NCI-H748 treated with DMSO at 0.1 percent for 48 hours (cell line): ENCODE measurements at places on chromosomes 2 and 18.

GRCh38 chr2:235312571-235312970 is 181.3 kb upstream of the AGAP1 start:
- no peak for DNase-seq

DNA sequence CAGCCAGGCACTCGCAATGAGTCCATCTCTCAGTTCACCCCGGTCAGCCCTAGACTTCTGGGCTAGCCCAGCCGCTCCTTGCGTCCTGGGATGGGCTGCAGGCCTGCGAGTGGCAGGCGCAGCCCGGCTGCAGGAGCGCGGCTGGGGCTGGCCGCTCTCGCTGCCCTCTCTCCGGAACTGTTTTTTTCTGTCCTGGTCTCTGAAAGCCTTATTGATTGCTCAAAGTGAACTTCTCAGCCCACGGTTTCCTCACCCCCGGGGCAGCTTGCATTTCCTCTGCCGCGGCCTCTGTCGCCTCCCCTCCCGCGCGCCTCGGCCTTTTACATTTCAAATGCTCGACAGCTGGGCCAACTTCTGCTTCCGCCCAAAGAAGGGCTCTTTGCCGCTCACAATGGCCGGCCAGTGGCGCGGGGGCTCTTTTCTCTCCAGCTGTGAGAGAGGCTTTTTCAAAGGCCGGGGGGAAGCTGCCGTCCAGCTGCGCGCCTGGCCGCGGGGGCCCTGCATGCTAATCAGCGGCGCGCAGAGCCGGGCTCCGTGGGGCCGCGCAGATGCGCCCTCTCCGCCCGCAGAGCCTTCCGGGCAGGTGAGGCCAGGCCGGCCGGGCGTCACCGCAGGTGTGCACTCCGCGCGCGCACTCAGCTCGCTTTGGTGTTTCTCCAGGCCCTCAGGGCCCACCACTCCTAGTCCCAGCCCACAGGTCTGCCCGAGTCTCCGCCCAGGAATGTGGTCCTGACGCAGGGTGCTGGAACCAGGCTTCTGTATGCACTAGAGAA is 513.8 kb downstream of the RNF144A start:
- no peak for DNase-seq

GRCh38 chr2:117330641-117331040 is 483.9 kb upstream of the DDX18 start:
- no peak for DNase-seq

DNA sequence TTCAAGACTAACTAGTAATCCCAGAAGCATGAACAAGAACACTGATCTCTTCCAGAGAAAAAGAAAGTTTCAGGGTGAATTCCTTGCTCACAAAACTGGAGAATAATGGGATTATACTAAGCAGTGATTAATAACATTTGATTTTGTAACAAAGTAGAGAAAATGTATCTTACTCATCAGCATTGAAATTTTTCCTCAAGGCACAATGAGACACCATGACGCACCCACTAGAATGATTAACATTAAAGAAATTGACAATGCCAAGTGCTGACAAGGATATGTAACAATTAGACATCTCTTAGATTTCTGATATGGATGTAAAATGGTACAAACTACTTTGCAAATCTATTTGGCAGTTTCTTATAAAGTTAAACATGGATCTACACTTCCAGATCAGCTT is 101.1 kb upstream of the EPHA4 start:
- no peak for DNase-seq

- no peak for DNase-seq
Measured at GRCh38 chr2:238891457-238892203, 43.7 kb downstream of the TWIST2 start.

DNA sequence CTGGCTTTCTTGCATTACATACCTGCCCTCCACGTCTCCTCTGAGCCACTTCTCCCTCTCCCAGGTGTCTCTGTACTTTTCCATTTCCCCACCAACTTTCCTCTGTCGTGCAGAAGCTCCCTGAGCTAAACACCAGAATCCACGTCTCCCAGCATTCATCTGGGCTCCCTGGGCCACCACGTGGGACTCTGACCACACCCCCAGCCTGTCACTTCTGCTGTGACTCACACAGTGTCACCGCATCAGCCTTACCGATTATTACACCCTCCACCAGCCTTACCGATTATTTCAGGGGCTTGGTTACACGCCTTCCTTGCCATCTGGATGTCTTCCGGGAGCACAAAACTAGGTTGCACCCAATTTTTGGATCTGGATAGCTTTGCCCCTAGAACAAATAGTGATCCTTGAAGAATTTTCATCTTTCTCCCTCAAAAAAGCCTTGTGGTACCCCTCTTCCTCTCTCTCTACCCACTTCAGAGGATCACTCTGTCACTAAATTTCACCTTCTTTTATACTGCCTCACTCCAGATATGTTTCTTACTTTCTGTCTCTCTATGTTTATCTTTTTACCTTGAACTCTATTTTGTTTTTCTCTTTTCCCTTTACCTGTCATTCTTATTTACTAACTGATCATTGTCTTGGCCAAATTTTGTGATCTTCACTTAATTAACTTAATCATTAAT is 136.9 kb upstream of the CAB39 start:
- no peak for DNase-seq

DNA sequence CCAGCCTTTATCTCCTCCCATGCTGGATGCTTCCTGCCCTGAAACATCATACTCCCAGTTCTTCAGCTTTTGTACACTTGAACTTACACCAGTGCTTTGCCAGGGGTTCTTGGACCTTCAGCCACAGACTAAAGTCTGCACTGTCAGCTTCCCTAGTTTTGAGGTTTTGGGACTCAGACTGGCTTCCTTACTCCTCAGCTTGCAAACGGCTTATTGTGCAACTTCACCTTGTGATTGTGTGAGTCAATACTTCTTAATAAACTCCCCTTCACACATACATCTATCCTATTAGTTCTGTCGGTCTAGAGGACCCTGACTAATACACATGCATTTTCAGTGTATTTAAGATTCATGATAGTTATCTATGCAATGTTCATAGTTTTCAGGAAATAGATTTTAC is 35.8 kb upstream of the ZNF804A start:
- no peak for DNase-seq

- DNase-seq: no peak
Measured at GRCh38 chr2:55620123-55620779, 2.8 kb upstream of the PPP4R3B start.

GRCh38 chr2:98453531-98453930 is 8.9 kb downstream of the INPP4A start:
- no peak for DNase-seq

GRCh38 chr2:2879781-2880180 is 497.8 kb downstream of the EIPR1 start:
- DNase-seq: no peak

DNA sequence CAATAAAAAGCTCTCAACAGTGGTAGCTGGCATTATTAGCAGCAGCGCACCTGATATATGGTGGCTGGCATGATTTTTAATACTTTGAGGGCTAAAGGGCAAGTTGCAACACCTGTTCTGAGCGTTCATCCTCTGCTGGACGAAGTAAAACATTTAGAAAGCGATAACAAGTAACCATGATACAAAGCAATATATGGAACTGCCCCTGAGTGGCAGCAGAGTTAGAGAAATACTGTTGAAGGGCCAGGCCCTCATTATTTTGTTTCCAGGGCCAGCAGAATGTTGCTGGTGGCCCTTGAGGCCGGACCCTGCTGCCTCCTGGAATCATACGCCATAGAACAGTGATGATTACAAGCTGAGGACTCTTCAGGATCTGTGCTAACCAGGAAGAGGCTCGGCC is 47.8 kb downstream of the ARHGEF4 start:
- no peak for DNase-seq

DNA sequence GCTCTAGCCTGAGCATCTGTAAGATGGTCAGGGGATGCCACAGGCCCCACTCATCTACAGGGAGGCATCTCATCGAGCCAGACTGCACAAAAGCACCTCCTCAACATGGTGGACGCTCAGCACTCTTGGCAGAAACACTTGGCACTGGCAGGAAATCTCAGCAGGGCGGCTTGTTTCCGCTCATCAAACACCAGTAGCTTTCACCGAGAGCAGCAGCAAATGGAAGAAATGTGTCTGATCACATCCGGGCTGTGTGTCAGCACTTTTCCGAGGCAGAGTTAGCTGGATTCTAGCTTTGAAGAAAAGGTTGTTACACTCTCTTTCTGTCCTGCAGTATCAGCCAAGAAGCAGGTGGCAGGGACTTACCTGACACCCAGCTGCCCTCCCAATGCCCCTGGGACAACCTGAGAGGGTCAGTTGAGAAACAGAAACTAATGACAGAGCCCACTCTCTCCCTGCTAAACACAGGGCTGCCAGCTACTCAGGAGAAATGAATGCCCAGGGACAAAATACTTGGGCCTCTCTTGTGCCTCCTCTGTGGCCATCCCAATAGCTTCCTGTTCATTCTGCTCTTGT is 68.9 kb upstream of the FZD7 start:
- no peak for DNase-seq

DNA sequence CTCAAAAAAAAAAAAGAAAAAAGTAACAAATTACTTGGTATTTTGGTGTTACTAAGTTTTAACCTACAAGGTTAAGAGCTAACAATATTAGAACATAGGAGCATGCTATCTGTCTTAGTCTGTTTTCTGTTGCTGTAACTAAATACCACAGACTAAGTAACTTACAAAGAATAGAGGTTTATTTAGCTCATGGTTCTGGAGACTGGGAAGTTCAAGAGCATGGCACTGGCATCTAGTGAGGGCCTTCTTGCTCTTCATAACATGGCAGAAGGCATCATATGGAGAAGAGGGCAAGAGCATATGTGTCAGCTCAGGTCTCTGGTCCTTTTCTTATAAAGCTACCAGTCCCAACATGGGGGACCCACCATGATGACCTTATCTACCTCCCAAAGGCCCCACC is 36.5 kb downstream of the SMARCAL1 start:
- DNase-seq: no peak
